ENCODE measurements at places on chromosomes 3 and 15.

DNA sequence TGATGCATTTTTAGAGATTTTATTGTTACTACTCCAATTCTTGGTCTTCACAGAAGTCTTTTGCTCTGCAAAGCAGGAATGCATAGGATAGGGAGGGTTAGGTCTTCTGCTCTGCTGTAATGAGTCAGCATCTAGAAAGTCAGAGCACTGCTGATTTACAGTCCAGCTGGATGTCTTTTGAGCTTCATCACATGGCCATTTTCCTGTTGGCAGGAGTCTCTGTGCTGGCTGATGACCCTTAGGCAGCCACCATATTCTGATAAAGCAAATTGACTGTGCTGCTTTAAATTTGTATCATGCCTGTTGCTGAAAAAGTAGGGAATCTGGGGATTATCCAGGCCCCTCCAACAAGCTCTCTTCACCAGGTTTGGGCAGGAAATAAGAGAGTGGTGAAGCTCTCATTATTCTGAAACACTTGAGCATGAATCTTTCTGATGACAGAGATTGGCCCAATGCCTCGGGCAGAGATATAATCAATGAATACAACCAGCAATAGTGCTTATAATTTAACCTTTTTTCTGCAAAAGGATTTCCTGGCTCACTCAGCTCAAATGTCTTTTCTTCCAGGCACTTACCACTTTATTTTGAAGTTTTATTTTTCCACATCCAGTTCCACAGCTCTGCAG, 9.7 kb upstream of the CRBN start:
- DNase-seq = no peak

- no peak for DNase-seq
These were observed 153.0 kb upstream of the CGNL1 start for GRCh38 chr15:57223345-57223744.

DNA sequence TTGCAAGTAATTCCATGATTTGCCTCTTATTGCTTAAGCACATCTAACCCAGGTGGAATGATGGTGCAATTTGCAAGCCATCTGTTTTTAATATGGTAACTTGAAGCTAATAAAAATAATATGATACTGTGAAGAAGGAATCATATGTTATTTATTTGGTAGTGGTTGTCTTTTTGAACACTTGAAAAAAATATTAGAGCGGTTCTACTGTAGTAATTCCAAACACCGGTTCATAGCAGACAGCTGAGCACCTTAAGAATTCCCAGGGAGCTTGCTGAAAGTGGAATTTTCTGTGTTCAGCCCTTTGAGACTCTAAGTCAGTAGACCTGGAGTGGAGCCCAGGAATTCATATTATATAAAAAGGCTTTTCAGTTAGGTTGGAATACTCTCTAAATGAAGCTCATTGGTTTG, 687.4 kb downstream of the EDEM1 start:
- no peak for DNase-seq

DNA sequence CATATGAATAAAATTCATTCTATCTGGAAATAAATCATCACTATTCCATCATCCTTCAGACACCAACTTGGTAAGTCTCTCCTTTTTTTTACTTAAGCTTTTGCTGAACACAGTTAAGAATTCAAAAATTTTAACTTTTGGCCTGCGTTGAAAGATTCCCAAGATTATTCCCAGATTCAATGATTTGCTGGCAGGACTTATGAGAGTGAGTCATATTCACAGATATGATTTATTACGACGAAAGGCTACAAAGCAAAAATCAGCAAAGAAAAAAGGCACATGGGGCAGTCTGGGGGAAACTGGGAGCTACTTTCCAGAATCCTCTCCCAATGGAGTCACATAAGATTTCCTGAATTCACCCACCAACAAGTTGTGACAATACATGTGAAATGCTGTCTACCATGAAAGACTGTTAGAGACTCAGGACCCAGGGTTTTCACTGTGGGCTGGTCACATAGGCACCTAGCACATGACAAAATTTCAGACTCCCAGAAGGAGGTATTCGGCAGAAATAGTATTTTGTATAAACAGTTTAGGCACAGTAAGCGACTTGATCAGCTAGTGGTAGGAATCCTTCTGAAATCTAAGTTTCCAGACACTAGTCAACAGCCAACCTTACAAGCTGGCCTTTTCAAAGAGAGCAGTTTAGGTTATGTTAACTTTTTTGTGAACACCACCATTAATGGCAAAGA, 82.1 kb downstream of the DLG1 start:
- DNase-seq = no peak

DNA sequence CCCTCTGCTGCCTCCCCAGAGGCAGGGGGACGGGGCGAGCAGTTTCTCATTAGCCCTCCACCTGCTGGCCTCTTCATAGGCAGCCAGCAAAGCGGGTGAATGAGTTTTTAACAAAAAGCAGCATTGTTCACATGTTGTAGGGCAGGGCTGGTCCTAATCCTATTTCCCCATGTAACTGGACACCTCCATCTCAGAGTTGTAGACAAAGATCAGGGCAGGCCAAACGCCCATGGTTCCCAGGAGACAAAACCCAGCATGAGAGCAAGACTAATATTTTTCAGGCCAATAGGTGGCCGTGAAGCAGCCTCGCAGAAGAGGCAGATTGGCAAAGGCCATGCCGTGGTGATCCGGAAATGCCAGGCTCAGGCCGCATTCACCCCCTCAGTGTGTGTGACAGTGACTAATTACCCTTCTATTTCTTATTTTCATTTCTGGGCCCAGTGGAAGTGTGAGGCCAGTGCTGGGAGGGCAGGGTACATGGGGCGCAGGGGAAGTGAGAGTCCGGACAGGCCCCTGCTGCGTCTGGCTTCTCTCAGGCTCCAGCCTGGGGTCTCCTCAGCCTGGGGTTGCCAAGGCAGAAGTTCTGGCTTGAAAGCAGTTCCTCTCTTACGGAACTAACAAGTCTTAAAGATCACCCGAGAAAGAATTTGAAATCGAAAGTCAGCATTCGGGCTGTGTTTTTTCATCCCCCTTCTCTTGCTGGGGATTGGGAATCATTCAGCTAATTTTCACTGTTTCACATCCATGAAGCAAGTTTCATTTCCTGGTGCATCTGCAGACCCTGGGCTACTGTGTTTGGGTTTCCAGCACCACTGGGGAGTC, 64.8 kb downstream of the BOC start:
- no peak for DNase-seq

DNA sequence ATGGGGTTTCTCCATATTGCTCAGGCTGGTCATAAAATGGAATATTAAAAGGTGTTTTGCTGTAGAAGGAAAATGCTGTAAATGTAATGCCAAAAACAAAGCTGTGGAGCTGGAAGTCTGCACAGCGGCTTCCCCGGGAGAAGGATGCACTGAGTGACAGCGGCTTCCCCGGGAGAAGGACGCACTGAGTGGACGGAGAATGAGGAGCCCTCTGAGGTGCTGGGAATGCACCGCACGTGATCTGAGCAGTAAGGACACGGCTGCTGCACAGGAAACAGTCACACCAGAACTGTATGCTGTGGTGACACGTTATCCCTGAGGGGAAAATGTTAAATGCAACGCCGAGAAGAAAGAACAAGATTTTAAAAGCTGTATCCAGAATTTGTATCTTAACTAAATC, 24.6 kb downstream of the TNK2 start:
- DNase-seq = no peak

GRCh38 chr15:88834211-88834812, 31.1 kb downstream of the ACAN start:
- DNase-seq = peak; percentile 11

- DNase-seq = no peak
These were observed 41.6 kb downstream of the GMPS start for GRCh38 chr3:155912090-155912489.

DNA sequence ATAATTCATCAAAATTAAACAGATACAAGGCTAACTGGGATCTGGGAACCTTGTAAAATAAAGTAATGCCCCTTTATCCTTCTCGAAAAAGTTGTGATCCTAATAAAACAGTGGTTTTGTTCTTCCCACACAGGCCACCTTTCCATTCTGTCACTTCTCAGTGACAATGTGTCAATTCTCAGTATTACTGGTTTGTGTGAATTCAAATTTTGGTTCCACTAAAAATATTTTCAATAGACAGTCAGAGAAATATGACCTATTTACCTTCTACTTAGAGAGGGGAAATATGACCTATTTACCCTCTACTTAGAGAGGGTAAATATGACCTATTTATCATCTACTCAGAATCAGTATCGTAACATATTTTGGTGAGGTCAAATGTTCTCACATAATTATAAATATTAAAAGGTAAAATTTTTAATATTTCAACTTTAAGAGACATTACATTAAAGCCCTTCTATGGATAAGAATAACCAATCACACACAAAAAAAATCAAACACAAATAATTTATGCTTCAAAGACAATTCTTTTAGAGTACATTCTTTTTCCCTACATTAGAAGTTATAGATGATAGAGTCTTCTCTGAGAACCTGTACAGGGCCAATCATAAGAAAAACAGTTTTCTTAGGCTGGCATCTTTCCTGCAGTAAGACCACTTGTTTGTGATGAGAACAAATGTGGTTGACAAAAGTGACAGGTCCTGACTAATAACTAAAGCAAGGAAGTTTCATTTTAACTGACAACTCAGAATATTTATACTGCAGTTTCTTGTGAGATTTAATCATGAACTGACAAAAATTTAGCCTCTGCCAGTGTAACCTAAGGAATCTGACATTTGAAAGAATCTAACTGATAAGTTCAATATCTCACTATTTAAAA, 323.3 kb downstream of the DIPK2A start:
- DNase-seq = peak; percentile 14

GRCh38 chr15:27867861-27868260, 231.3 kb downstream of the OCA2 start:
- no peak for DNase-seq

DNA sequence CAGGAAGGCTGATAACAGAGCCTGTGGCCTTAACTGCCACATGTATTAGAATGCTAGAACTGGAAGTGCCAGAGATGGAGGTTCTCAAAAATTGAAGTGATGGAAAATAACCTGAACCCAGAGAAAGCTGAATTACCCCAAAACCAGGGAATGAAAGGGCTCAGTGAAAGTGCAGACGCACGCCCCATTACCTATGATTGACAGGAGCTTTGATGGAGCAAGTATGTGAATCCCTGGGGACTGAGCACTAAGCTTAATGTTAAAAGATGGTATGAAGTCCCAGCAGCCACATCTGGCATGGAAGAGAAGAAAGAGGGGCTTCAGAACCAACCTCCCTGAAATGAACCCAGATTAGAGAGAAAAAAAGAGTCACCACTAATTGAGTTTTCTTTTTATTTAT, 118.4 kb upstream of the FHIT start:
- no peak for DNase-seq

DNA sequence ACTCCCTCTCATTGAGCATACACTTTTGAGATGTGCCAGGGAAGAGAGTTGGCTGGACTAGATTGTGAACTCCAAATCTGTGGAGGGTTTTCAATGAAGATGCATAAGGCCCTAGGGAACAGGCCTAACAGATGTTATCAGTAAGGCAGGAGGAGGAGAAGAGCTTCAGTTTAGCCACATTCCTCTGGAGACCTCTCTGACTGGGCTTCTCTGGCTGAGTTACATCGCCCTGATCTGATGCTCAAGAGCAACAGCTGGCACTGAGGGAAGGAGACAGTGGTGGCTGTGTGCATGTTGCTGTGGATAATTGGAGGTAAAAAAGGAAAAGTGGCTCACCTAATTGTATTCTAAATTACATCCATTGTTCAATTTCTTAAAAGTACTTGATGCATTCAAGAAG, 206.4 kb upstream of the CFAP20DC start:
- no peak for DNase-seq

DNA sequence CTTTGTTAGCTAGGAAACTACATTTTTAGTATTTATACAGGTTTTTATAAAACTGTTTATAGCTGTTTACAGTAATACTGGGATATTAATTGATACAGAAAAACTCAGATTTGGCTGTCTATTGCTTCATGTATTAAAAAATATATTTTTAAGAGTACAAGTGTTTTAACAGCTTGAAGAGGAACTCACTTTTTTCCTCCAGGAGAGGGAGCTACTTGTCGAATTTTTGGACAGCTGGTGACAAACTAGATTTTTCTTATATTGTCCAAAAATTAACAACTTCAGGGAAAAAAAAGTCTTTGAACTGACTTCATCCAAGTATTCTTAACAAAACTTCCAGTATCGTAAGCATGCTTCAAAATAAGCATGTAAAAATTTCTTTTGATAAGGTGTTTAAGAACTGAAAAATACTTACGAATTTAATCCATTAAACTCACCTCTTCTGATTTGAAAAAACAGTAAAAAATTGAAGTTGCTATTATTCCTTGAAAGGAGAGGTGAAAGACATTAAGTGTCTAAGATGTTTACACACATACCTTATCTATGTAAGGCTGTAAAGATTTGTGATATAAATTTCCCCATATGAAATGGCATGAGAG, 4.0 kb downstream of the DIPK2A start:
- no peak for DNase-seq

GRCh38 chr3:25690768-25691533, 26.2 kb upstream of the TOP2B start:
- no peak for DNase-seq

DNA sequence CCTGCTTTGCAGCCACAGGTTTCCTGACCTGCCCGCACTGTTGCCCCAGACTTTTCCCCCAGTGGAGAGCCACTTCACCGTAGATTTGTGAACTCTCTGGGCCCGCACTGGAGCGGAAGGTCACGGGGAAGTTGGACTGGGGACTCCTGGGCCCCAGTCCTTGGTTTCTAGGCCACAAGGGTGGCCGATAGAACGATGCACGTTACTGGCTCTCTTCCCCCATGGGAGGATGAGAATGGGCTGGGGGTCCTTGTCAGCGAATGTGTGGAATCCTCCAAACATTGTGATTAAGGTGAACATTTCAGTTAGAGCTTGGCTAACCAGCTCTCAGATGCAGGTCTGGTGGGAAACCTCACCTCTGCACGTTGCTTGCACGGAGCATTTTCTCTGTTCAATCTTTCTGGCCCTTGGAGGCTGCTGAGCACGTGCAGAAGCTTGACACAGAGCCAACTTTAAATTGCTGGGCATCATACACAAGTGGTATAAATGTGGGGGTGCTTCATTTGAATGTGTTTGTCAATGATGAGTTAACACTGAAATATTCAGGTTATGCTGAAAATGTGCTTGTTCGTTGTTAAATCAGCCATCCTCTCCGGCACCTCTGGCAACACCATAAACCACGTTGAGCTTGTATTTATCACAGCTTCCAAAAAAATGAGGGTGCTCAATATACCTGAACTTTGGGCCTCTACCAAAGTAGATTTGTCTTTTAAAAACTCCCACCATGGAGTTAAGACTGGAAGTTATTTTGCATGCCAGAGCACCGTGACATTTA, 976 bp downstream of the DIS3L start:
- peak; percentile 27 for DNase-seq

GRCh38 chr3:195822131-195822696, 10.5 kb upstream of the MUC4 start:
- no peak for DNase-seq

All from CD4-positive, alpha-beta T cell treated with Interleukin-4 for 1 hour (primary cell).